ENCODE measurements at places on chromosomes 6 and 20.

DNA sequence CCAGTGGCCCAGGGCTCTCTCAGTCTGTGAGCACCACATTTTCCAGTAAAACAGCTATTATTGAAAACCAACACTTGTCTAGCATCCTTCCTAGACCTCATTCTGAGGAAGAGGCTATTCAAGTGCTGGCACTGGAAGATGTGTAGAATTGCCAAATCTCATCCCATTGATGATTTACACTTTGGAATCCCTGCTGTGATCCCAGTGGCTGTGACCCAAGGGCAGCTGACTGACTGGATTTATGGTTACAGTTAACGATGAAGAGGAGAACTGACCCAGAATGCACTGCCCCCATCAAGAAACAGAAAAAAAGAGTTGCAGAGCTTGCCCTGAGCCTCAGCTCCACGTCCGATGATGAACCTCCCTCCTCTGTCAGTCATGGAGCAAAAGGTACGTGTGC, 2.4 kb downstream of the CMTR1 start:
- DNase-seq = no peak

DNA sequence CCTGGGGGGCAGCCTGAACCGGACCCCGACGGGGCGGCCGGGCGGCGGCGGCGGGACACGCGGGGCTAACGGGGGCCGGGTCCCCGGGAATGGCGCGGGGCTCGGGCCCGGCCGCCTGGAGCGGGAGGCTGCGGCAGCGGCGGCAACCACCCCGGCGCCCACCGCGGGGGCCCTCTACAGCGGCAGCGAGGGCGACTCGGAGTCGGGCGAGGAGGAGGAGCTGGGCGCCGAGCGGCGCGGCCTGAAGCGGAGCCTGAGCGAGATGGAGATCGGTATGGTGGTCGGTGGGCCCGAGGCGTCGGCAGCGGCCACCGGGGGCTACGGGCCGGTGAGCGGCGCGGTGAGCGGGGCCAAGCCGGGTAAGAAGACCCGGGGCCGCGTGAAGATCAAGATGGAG, 636 bp downstream of the SRF start:
- no peak for DNase-seq

DNA sequence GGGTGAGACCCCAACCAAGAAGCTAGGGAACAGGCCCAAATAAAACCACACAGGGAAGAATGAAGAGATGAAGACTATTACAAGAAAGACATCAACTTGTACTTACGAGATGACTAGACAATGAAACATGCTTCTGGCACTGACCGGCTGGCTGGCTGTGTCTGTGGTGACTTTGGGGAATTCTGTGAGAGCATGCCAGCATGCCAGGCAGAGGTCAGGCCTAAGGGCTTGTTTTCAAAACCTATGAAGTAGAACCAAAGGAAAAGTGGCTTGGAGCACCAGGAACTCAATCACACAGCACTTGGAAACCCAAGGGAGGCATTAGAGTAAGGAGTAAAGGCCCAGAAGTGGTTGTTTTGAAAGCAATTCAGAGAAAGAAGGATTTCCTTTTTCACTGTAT, 28.4 kb upstream of the GSTA3 start:
- DNase-seq = no peak

GRCh38 chr6:44738601-44739146, 351.2 kb downstream of the CDC5L start:
- no peak for DNase-seq

- DNase-seq = no peak
These were observed 4.6 kb upstream of the IER3 start for GRCh38 chr6:30748851-30749540.

DNA sequence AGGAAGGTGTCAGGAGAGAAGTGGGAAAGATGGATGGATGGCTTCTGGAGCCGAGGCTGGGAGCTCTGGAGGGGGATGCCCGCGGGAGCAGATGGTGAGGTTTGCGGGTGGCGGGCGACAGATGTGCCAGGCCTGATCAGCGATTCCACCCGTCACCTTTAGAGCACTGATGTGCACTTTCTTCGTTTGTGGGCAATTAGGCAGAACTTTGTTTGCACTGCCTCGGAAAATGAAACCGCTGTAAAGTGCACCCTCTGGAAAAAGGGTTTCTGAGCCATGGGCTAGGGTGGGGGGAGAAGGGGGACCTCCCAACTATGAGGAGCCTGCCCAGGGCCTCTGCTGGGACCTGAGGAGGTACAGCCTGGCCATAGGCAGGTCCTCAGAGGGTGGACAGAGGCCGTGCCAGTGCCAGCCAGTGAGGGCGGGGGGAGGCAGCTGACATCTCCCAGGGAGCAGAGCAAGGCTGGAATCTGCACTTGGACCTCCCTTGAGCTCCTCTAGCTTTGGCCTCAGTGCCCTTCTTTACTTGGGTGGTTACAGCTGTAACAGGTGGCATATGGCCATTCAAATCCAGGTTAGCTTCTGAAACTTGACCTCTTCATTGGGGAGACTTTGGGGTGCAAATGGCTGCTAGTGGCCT, 58.7 kb downstream of the CD40 start:
- no peak for DNase-seq

- no peak for DNase-seq
These were observed 6.9 kb upstream of the PHACTR1 start for GRCh38 chr6:12709556-12710232.

DNA sequence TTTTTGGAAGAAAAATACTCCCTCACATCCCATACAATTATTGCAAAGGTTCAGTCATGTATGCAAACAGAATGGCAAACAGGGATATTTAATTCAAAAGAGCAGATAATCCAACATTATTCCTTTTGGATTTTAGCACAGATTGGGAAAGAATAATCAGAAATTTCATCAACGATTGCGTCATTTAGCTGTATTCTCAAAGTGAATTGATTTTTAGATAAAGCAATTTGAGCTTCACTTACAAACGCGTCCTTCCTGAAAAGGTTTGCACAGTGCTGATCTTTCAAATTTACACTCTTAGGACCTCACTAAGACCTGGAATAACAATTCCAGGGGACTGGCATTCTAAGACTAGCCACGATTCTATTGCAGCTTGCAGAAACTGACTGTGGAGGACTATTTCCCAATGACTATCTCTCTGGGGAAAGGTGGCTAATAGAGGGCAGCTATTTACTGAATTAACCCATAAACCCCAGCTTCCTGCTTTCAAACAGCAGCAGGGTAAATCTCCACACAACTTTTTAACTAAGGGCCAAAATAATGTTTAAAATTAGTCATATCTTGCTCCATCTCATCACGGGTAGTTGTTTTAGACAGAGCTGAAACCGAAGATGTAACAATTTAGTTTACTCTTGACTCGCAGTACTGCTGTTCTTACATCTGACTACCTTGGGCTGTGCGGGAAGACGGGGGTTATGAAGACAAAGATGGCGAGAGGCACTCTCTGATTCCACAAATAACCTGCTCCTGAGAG, 131.2 kb upstream of the FAM184A start:
- DNase-seq = no peak

GRCh38 chr20:43899274-43900120, 15.2 kb upstream of the TOX2 start:
- no peak for DNase-seq

DNA sequence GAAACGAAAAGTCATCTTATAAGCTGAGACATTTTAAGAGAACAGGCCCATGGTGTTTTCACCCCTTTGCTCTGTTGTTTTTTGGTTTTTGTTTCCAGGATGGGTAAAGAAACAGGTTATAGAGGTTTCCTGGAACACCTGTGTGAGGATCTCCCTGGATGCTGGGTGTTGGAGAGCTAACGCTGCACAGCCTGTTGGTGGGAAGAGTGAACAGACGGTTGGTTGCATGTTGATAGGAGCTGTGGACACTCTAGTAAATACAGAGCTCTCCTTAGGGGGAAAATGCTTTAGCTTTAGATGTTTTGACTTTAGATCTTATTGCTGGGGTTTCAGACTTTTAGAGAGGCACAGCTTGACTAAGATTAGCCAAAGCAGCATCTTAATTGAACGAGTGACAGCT, 235.2 kb downstream of the SOX4 start:
- no peak for DNase-seq

DNA sequence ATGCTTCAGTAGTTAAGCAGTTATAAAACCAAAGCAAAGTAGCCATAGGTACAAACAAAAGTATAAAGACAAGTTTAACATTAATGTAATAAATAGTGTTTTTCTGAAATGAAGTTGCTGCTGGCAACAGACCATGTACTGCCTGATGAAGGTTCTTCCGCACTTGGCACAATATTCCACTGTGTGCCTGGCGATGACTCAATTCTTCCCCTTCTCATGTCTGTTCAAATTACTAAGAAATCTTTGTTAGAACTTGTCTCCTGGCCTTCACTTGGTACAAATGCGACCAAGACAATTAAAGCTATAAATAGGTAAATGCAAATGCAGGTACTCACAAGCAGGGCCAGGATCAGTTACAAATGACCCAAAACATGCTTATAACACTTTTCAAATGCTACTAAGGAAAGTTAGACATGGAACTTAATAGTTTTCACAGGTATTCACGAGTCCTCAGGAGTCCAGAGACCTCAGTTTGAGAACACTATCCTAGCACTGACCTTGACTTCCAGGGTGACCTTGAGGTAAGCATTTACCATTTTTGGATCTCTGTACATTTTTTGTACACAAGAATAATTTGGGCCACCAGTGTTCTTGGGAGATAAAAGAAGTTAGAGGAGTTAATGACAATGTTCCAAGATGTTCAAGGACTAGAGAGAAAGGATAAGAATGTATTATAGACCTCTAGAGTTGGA, 8.1 kb upstream of the DDR1 start:
- no peak for DNase-seq

GRCh38 chr20:37519508-37520418, 1.3 kb upstream of the NNAT start:
- DNase-seq = no peak

GRCh38 chr20:9501473-9501872, 12.9 kb upstream of the LAMP5 start:
- DNase-seq = no peak

GRCh38 chr6:5866547-5867051, 140.1 kb downstream of the NRN1 start:
- no peak for DNase-seq

- no peak for DNase-seq
These were observed 27.6 kb upstream of the RBL1 start for GRCh38 chr20:37123441-37123840.

GRCh38 chr20:17646209-17646960, 35.7 kb downstream of the RRBP1 start:
- no peak for DNase-seq

DNA sequence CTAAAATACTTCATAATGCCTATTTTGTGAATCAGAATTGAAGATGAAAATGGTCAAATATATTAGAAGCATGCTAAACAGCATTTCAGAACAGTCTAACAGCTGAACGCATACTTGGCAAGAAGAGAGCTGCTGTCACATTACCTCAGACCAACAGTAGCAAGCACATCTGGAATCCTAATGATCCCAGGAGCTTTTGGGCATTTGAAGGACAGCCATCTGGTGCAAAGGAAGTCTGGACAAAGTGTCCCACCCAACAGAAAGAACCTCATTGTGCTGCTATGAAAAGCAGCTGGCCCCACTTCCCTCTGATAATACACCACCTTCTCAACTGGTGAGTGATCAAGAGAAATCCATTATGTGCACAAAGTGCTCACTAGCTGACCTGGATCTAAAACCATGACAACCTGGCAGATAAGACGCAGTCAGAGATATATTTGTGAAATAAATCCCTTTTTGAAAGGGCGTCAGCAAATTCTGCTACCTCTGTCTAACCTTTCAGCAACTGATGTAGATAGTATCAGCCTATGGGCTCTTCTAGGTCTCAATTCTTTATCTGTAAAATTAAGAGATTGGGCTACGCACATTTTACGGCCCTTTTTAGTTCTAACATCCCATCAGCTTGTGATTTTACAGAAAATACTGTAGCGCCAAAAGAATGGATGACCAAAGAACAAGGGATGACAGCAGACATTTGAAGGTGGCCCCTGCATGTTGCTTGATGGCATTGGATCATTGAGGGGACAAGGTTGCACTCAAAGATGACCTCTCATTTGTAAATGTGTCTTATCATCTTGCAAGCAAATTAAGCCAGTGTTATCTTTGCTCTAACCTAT, 78.7 kb downstream of the SGK1 start:
- no peak for DNase-seq

- DNase-seq = no peak
These were observed 17.1 kb downstream of the B4GALT5 start for GRCh38 chr20:49696594-49696993.
